ENCODE measurements at places on chromosomes 1 and 21.

DNA sequence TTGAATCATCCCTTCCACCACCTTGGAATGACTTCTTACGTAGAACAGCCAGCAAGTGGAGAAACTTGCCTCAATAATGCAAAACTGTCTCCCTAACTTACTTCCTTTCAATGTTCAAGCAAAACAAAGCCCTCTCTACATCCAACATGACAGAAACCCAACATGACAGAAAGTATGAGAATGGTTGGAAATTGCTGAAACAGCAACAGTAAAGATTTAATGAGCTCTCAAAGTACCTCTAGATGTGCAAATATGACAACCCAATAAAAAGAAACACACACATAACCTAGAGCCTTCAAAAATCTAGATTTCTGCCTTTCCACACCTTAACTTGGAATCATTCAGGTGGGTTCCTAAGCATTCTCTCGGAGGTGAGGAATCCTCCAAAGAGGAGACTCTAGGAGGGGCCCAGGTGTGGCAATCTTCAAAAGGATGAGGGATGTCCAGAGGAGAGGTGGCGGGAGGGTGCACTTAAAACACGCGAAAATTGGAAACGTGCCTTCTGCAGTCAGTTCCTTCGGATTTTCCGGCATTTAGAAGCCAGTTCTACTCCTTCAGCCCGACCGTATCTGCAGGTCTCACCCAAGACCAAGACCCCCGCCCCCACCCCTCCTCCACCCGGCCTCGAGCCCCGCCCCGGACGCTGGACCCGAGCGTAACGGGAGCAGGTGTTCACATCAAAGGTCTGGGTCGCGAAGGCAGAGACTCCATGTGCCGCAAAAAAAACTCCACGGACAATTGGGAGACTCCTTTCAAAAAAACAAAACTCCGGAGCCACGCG lies 996 bp upstream of the MGST3 start:
- no peak for DNase-seq

DNA sequence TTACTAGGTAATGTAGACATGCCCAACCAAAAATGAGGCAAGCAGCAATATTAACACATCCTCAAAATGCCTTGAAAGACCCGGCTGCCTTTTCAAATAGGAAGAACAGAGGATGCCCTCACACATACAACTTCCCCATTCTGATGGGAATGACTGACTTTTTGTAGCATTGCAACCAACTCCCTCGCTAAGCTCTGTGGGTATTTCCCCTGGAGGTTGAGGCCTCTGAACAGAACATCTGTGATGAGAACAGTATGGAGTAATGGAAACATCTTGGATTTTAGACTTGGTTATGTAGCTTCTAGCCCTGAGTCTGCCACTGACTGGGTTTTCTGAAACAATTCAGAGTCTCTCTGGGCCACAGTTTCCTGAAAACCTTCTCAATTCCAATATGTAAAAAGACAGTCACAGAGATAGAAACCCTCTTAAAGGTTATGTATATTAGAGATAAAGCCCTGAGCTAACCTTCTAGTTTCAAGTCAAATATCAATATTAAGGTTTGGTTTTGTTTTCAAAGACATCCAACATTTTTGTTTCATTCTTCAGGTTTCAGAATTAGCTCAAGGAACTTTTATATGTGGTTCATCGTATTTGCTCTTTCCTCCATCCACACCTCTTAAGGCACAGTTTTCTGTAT lies 311.5 kb downstream of the SETD4 start:
- DNase-seq = no peak

- no peak for DNase-seq
Measured at GRCh38 chr1:167529829-167530474, 11.6 kb upstream of the CD247 start.

DNA sequence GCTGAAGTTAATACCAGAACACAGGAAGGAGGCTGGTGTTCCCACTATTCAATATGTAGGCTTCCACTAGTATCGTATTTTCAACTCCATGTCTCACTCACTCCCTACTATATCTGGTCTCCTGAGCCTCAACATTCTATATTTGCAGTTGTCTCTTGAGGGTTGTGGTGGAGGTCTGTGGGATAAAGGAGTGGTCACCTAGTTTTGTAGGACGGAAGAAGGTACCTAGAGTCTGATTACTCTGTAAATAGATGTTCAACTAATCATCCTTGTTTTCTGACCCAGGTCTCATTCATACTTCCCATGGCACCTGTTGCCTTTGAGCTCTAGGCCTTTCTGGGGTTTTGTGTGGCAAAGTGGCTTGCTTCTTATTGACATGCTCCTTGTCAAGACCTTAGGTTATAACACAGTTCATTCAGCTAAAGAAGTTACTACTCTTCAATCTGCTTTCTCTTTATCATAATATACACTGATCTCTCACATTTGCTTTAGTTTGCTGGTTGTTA lies 18.1 kb downstream of the IFT25 start:
- DNase-seq = no peak

DNA sequence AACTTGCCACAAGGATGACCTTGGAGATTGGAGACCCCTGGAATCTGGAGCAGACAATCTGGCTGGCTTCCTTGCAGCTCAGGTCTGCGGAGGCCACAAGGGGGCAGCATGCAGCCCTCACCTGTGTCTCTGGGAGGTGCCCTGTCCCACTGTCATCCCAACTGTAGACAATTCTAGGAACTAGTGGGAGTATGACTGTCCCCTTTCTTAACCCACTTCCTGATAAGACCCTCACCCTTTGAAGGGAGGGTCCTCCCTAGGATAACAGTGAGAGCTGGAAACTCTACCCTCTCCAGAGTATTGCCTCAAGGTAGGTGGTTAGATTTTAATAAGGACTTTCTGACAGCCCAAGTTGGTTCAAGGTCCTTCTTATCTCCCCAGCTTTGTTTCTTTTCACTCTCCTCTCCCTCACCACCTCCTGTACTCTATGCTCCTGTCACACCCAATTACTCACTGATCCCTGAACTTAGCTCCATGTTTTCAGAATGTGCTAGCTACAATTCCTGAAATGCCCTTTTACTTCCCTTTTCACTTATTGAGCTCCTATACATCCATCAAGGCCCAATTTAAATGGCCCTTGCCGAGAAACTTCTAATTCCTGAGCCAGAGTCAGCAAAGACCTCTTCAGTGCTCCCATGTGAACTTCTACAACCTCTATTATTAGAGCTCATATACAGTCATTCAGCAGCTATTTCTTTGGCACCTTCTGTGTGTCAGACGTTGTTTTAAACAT lies 9.2 kb upstream of the KCNQ4 start:
- peak; percentile 23 for DNase-seq

GRCh38 chr1:94276988-94277434 lies 39.6 kb upstream of the ARHGAP29 start:
- no peak for DNase-seq

DNA sequence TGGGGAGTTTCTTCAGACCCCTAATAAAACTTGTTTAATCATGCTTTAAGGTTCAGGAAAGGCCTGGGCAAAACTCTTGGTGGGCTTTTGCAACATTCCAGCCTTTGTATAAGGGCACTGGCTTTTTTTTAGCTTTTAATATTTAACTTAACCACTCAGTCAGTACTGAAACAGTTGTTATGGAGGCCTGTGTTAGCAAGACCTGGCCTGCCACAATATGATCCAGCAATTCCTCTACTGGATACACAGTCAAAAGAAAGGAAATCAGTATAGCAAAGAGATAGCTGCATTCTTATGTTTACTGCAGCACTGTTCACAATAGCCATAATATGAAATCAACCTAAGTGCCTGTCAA lies 75.1 kb upstream of the COG2 start:
- no peak for DNase-seq

- DNase-seq = no peak
Measured at GRCh38 chr1:89607156-89607555, 25.8 kb upstream of the LRRC8C start.

DNA sequence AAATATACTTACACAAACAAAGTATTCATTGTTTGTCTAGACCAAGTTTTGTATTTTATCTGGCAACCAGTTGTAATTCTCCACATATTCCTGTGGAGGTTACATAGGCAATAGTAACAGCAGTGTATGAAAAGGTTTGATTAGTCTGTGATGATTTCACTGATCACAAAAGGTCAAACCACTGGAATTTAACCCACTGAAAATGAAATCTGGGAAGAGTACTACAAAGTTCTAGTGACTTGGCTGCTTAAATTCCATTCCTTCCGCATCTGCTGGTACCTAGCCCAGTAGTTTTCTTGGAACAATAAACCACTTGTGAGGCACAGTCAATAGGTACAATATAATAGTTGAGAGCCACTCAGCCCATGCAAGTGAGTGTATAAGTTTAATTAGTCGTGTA lies 205.4 kb downstream of the NFIA start:
- DNase-seq = peak; percentile 28

GRCh38 chr1:64308866-64309265 lies 105.4 kb downstream of the UBE2U start:
- DNase-seq = peak; percentile 40

GRCh38 chr1:162639718-162640117 lies 7.5 kb downstream of the DDR2 start:
- no peak for DNase-seq

GRCh38 chr1:35544976-35545375 lies 12.2 kb downstream of the KIAA0319L start:
- DNase-seq = peak; percentile 40

GRCh38 chr1:89503690-89504089 lies 20.9 kb upstream of the LRRC8B start:
- no peak for DNase-seq

- DNase-seq = no peak
Measured at GRCh38 chr1:26281971-26282370, 2.1 kb downstream of the SH3BGRL3 start.

GRCh38 chr1:64366821-64367220 lies 103.1 kb upstream of the CACHD1 start:
- no peak for DNase-seq

DNA sequence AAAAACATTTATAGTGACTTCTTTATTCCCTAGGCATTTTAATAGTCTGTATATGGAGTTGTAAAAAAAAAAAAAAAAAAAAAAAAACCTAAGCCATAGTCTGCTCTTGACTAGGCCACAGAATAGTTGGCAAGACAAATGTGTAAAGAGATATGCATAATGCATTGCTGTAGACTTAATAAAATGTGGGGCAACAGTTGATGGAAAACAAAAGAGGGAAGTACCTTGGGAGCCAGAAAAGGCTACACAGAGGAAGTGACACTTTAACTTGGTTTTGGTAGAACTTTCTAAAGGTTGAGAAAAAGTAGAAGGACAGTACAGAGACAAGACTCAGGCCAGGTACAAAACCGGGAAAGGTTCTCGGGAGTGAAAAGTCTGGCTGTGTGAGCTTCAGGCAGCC lies 802.9 kb upstream of the ADAMTS5 start:
- DNase-seq = no peak

GRCh38 chr1:238960071-238960470 lies 426.3 kb upstream of the CHRM3 start:
- peak; percentile 50 for DNase-seq

- no peak for DNase-seq
Measured at GRCh38 chr1:206704226-206704625, 19.5 kb downstream of the MAPKAPK2 start.

- DNase-seq = no peak
Measured at GRCh38 chr1:48610628-48611542, 138.9 kb upstream of the SPATA6 start.

DNA sequence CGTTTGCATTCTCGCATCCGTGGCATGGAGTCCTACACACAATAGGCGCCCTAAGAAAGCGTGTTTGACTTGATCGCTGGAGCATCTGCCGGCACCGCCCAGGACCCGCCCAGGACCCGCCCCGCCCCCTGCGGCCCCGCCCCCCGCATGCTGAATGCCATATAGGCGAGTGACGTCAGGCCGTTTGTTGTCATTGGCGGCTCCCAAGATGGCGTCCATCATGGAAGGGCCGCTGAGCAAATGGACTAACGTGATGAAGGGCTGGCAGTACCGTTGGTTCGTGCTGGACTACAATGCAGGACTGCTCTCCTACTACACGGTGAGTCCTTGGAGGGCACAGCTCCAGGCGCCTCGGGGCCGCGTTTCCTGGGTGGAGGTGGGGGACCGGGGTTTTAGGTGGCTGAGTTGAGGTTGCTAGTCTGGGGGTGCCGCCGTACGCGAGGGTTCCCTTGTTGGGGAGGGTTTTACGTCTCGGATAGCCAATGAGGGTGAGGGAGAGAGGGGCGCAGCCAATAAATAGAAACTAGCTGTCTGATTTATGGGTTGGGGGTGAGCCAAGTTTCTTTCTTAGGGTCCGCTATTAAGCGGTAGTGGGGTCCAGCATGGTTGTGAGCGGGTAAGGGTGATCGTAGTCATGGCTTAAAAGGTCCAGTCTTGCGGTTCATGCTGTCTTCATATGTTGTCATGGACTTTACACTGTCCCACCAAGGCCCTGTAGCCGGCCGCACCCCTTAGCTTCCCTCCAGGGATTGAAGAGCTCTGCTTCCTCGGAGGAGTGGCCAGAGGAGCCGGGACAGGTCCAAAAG lies at the start of gene OSBPL9:
Gene OSBPL9 (plus strand): TSS at position 190 of the 806 bp plus-strand sequence. CDS start 19 bp downstream, at position 209.
- DNase-seq = peak; percentile 93

DNA sequence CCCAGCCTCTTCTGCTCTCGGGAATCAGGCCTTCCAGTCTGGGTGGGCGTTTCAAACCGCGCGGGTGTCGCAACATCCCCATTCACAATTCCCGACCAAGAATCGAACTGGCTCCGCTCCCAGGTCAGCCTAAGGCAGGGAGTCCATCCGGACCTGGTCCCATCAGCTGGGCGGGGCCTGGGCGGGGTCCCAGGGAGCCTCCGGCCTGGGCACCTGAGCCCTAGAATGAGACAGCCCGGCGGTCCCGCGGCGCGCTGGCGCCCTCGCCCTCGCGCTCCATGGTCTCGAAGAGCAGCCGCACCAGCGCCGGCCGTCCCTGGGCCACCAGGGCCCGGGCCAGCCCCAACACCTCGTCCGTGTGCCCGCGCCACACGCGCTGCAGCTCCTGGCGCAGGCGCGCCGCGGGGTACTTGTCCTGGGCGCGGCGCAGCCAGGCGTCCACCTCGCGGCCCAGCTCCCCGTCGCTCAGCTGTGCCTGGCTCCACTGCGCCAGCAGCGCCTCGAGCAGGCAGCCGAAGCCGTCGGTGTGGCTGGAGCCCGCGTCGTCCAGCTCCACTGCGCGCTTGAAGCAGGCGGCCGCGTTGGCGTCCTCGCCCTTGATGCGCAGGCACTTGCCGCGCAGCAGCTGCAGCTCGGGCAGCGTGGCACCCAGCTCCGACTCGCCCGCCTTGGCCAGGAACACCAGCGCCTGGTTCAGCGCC lies 16.9 kb upstream of the PARS2 start:
- no peak for DNase-seq

GRCh38 chr1:188023206-188023605 lies 1194.5 kb downstream of the PLA2G4A start:
- no peak for DNase-seq
